ENCODE measurements at places on chromosomes 1 and 21. TPM values are rescaled to one million over a fixed set of nuclear protein-coding genes. Genes with fewer than 3 reads are reported as not detected.

The VWA1 gene
- 38.6 TPM for total RNA-seq

- no peak for DNase-seq
Measured at GRCh38 chr1:107058245-107059032, 2.0 kb downstream of the PRMT6 start.

- DNase-seq, result no peak
Measured at GRCh38 chr21:45154511-45155508, 80.4 kb downstream of the ADARB1 start.

DNA sequence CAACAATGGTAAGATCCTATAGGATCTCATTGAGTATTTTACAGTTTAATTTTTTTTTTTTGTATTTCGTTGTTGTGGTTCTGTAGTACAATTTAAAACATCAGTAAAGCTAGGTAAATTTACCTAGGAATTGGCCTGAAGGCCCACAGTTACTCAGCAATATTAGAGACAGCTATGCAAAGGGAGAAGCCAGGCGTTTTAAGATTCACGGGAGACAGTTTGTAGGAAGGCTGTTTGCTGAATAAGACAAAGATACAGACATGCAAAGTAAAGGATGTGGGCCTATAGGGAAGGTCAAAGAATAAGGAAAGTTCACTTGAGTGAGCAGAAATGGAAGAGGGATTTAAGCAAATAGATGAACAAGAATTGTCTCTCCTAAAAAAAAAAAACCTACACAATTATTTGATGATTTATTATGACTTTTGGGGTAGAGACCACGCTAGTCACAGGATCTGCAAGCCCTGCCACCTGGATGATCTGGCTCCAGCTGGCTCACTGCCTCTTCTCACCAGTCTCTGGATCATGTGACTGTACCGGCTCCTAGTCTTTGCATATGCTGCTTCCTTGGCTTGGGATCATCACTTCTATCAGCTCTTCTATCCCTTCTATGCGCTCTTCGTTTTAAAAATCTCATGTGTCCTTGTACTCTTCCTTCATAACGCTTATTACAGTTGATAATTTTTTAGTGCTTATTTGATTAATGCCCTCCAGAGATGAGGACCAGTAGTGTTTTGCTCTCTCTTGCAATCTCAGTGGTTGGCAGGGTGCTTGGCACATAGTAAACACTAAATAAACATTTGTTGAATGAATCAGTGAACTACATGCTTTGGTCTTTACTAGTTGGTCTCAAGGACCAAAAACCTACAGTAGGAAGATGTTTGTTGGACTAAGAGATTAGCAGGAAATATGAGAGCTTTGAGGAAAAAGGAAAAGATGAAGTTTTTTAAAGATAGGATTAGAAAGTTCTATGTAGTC, 14.1 kb downstream of the DYRK1A start:
- no peak for DNase-seq

- DNase-seq, result no peak
Measured at GRCh38 chr21:18499761-18500376, 96.3 kb upstream of the TMPRSS15 start.

Data from right cardiac atrium (tissue), 5 donors.